ENCODE measurements at places on chromosomes 4 and X.

DNA sequence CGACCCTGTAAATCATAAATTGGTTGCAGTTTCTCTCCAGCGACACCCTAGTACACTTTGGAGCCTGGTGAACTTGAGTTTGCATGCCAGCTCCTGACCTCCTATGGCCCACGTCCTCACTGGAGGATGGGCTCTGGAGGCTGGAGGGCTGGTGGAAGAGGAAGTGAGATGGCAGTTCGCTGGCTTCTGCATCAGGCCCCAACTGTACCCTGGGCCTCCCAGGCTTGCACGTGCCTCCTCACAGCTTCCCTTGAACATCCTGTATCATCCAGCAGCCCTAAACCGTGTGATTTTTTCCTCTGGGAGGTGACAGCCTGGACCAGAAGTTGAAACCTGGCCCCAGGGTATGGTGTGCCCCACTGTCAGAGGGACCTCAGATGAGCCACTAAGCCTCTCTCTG lies 78.5 kb downstream of the HTRA3 start:
- DNase-seq: no peak

DNA sequence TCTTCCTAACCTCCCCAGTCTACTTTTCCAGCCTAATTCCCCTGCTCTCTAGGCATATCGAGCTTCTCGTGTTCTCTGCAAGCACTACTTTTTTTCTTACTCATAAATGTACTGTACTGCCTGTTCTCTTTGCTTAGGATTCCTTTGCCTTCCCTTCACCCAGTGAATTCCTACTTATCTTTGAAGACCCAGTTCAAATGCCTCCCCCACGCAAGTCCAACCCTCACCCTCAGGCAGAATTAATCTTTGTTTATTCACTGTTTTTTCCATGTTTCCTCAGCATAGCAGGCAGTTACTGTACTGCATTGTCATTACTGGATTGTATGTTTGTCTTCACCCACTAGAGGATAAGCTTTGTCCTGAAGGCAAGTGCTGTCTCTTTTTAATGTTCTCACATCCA lies 287.7 kb downstream of the BMPR1B start:
- DNase-seq: no peak

DNA sequence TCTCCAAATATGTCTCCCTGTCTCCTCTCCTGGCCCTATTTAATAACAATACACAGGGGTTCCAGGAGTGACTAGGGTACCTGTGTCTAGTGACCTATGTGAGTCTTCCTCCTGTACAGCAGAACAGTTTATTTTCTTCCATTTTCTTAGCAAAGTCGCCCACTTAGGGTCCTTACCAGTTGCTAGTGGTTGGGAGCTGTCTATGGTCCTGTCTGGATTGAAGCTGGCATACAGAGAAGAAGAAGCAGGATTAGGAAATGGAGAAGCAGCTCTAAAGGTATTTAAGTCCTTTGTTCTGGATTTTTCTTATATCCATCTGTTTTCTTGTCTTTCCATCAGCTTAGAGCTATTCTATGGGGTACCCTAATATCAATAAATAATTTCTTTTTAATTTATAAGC lies 587.1 kb upstream of the CPEB2 start:
- no peak for DNase-seq

- no peak for DNase-seq
Observed at GRCh38 chrX:130296743-130297142, 28.0 kb upstream of the ZNF280C start.

DNA sequence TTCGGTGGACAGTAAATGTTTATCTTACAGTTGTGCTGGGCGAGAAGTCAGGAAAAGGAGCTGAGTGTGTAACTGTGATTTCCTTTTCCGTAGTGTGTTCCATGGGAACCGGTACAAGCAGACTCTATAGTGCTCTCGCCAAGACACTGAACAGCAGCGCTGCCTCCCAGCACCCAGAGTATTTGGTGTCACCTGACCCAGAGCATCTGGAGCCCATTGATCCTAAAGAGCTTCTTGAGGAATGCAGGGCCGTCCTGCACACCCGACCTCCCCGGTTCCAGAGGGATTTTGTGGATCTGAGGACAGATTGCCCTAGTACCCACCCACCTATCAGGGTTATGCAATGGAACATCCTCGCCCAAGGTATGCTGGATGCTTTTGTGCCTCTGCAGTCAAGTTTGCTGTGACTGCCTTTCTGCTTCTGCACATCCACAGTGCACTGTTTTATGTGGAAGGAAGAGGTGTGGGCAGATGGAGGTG lies 27.4 kb downstream of the NOCT start:
- peak; percentile 77 for DNase-seq

DNA sequence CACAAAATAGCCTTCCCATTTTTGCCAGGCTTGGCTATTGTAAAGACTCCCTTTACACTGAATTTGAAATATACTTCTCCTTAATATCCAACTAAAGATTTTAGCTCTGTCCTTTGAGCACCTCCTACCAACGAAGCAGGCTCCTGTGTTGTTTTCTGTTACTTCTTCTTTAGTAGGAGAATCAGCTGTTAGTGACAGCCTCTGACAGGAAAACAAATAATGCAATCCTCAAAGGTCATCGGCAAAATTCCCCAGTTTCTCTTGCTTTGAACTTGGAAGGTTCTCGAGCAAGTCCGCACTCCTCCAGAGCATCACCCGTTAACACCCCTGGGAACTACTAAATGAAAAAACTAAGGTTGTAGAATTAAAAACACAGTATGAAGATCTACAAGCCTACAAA lies 66.9 kb downstream of the MANBA start:
- no peak for DNase-seq

GRCh38 chrX:76428243-76429130 lies 977 bp downstream of the MAGEE1 start:
- DNase-seq: no peak

DNA sequence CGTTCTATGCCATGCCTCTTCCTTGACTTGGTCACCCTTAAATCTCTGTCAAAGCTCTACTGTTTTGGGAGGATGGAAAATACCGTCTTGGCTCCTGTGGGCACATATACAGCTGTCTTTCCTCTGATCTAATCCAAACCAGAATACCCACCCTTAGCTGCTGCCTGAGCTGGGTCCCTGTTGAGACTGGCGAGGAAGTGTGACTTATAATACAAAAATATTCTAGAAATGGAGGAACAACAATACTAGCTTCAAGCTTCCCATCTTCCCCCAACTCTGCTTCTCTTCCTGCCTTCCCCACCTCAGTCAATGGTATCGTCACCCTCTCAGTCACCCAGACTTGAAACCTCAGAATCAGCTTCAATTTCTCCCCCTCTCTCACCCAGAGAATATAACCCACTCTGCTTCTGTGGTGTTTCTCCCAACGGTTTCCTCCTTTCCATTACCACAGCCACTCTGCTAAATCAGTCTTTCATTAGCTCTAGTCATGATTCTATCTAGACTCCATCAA lies 599 bp upstream of the IL2RG start:
- no peak for DNase-seq

GRCh38 chrX:1537031-1537715 lies at the start of gene P2RY8:
TSS of gene P2RY8 (minus strand) at chrX:1537185. CDS start at chrX:1466558, 70,627 bp downstream.
- no peak for DNase-seq

All from NCI-H524 (cell line).